Epithelial cell of esophagus (primary cell): ENCODE measurements at places on chromosomes 6 and 20.
A peak's percentile ranks its signal among the peaks of the same experiment; 100 is the strongest.

DNA sequence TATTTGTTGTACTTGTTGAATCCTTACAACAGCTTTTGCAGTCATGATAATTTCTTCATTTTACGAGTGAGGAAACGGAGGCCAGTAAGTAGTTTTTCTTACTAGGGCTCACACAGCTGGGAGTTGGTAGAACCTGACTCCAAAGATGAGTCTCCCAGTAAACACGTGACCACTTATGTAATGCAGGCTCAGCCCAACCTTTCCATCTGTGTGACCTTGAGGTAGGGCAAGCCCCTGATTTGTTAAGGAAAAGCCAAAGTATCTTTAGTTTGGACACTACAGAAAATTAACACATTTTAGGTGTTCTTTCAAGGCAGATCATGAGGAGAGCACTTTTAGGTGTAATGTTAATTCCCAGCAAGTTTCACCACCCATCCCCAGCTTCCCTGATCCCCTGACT, 111.3 kb downstream of the LRRC1 start:
- DNase-seq: no peak

DNA sequence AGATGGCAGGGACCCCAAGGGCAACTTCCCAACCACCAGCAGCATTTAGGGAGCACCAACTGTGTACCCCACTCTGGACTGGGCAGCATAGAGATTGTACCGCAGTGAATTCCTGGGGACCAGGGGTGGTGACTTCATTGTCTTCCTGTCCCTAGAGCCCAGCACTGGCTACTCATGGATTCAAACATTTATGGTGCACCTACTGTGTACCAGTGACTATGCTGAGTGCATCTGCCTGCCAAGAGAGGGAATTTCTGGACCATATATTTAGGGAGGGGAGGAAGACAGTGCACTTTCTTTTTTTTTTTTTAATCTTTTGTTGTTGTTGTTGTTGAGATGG, 55.3 kb downstream of the UBE2V1 start:
- DNase-seq: no peak

GRCh38 chr6:166738386-166739116, 111.5 kb upstream of the RPS6KA2 start:
- DNase-seq: peak; percentile 43

- no peak for DNase-seq
Measured at GRCh38 chr6:39393075-39393474, 70.6 kb upstream of the KCNK16 start.

DNA sequence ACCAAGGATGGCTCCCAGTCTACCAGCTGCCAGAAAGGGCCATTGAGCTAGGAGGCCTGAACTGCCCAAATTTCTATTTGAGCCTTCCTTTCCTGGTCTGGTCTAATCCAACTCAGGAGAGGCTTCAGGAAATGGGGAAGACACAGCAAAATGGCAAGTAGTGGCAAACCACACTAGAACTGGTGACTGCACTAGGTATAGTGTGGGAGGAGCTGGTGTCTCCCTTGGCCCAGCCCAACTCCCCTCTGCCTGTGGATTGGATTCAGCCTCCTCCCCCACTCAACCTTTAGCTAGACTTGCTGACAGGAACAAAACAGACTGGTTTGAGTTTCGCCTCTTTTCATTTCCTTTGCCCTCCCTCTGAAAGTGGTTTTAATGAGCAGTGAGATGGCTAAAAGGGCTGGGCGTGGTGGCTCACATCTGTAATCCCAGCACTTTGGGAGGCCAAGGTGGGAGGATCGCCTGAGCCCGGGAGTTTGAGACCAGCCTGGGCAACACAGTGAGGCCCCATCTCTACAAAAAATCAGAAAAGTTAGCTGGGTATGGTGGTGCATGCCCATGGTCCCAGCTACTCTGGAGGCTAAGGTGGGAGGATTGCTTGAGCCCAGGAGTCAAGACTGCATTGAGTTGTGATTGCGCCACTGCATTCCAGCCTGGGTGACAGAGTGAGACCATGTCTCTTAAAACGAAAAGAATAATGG, 17.5 kb downstream of the MRPS18A start:
- peak; percentile 76 for DNase-seq

DNA sequence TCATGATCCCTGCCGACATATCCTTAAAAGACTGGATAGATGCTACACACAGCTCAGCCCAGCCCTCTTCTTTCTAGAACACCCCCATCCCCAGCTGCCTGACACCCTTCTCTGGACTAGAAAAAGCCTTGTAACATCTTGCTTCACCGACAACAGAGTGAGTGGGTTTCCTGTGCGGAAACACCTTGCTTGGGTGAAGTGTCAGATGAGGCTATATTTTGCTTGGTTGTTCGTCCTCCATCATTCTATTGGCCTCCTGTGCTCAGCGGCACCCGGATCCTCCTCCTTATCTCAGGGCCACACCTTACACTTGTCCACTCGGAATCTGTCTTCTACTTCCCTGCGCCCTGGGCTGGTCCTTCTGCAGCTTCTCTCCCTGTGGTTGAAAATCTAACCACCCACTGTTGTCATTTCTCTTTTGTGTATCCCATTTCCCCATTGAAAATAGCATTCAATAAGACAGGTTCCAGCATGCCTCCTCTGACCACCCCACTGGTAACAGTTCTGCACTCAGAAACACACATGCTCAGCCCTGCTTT, 101.3 kb upstream of the MLN start:
- DNase-seq: no peak
